ENCODE measurements at places on chromosomes 2 and 18.

DNA sequence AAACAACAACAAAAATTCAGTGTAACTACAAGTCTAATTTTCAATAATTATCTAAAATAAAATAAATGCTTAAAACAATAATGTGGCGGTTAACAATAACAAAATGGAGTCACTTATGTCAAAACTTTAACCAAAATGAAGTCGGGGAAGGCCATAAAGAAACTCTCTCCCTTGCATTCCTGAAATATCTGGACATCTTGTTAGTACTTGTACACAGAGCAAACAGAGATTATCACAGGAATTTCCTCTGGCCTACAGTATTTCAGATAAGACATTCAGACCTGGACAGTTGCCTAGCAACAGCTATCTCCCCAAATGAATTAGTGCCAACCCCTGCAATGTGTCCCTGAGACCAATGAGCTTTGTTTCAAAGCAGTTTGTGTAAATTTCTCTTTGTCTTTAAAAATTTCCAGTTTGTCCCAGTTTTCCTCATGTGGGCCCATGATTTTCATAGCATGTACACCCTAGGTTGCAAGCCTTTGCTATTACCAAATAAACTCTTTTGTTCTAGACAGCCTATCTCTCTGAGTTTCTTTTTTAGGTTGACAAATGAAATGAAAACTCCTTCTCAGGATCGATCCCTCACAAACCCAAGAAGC, 68.6 kb downstream of the EXOC6B start:
- DNase-seq = no peak

GRCh38 chr2:80080957-80081356, 223.6 kb downstream of the LRRTM1 start:
- no peak for DNase-seq

DNA sequence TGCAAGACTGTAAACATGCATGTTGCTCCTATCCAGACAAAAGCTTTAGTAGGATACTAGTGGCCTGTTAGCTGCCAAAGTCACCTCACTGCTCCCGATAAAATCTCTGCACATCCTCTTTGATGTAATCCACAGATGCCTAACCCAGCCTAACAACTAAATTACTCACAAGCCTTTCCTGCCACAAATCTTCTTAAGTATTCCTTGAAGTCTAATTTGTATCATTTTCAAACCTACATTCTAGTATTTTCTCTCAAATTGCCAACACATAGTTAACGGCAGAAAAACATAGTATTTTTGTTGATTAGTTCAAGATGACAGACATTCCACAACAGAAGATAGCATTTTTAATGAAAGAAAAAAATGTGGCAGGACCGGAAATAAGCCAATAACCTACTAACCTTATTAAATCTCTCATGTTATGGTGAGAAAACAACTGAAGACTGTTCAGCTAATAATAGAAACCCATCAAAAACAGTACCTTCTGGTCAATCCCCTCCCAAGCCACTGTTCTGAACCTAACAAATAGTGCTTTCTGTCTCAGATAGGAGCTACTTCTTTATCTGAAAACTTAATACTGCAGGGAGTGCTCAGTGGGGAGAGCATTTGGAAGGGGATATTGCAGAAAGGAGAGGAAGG, at the start of gene MPP4:
MPP4 (minus strand) TSS at position 57 of the 639 bp plus-strand sequence. CDS start 4,690 bp downstream, outside the sequence.
- no peak for DNase-seq

DNA sequence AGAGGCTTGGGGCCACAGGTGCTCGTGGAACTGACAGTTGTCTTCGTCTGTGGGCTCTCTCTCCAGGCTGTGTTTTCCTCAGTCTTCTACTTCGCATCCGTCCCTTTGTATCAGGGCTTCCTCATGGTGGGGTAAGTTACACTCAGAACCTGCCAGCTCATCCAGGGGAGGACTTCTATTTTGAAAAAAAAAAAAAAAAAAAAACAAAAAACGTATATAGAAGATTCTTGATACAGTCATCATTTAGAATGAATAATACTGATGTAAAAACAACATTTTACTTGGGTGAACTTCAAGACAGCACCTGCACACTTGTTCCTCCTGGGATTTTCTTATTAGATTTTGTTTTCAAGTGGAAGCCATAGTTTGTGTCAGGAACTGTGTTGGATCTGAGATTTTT, 47.7 kb upstream of the NFATC1 start:
- DNase-seq = no peak

- DNase-seq = no peak
Observed at GRCh38 chr2:231286964-231287363, 88.5 kb downstream of the ARMC9 start.
